Cardiac muscle cell (in vitro differentiated cells and primary cell): ENCODE measurements at places on chromosomes 16 and 17. TPM values are rescaled to one million over a fixed set of nuclear protein-coding genes. Genes with fewer than 3 reads are reported as not detected.

Gene TMEM106A
- 4.2 and 5.8 TPM in 2 replicates for total RNA-seq

- H3K27ac ChIP-seq: peak overlapping the region; percentile 16
- H3K4me1 ChIP-seq: no peaks in the 10 kb centered on the region
- no peaks in the 10 kb centered on the region for H3K27me3 ChIP-seq
- H3K36me3 ChIP-seq: no peaks in the 10 kb centered on the region
Measured at GRCh38 chr16:21083729-21084268, 66.8 kb downstream of the DNAH3 start.

DNA sequence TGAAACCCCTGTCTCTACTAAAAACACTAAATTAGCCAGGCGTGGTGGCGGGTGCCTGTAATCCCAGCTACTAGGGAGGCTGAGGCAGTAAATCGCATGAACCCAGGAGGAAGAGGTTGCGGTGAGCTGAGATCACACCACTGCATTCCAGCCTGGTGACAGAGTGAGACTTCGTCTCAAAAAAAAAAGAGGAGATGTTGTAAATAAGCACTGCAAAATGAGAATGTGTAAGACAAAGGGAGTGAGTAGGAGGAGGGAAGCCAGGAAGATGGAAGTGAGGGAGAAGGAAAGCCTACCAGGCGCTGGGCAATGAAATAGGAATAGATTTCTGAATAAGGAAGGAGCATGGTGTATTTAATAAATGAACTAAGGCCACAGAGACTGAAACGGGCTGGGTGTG lies 8.7 kb upstream of the PRPF8 start:
- DNase-seq: no peak
- no peak overlapping the region for H3K27ac ChIP-seq
- H3K4me1 ChIP-seq: no peaks in the 10 kb centered on the region
- no peak overlapping the region for H3K4me3 ChIP-seq
- no peaks in the 10 kb centered on the region for H3K27me3 ChIP-seq

DNA sequence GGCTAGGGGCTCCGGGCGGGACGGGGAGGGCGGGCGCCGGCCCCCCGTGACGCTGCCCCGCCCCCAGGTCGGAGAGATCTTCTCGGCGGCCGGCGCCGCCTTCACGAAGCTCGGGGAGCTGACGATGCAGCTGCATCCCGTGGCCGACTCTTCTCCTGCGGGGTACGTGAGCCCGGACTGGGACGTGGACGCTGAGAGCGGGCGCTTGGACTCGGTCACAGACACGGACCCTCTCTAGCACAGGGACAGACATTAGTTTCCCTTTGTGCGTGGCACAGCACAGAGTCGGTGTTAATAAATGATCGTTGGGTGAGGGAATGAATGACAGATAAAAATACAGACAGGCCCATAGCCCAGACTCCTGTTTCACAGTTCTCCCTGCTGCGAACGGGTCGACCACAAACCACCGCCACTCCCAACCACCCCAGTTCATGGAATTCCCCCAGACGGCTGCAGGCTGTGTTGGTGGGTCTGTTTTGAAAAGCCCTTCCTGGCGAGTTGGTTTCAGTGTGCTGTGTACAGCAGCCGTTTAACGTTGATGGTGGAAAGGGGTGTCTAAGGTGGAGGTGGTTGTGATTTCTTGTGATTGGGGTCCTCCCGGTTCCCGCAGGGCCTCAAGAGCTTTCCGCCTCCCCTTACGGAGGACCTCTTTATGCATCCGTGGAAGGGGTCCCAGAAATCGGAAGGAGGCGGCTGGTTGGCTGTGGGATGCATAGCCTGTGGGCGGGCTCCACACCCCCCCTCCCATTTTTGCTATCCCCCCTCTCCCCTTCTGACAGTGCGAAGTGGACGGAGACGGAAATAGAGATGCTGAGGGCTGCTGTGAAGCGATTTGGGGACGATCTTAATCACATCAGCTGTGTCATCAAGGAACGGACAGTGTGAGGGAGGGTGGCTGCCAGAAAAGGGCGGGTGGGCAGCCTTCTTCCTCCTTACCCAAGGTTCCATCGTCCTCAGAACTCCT lies 2.9 kb downstream of the RNASEK start:
- peak; percentile 66 for DNase-seq
- peaks cover 19% of the 10 kb centered on the region for H3K4me1 ChIP-seq
- no peaks in the 10 kb centered on the region for H3K36me3 ChIP-seq
- H3K27me3 ChIP-seq: no peaks in the 10 kb centered on the region
- H3K4me3 ChIP-seq: peak overlapping the region; percentile 82
- H3K27ac ChIP-seq: peak overlapping the region; percentile 99

- H3K27me3 ChIP-seq: no peaks in the 10 kb centered on the region
- no peak overlapping the region for H3K27ac ChIP-seq
- H3K36me3 ChIP-seq: no peaks in the 10 kb centered on the region
- H3K4me1 ChIP-seq: no peaks in the 10 kb centered on the region
- DNase-seq: no peak
Measured at GRCh38 chr16:25018972-25019617, 3.9 kb upstream of the ARHGAP17 start.

Gene NEUROD2
- not detected in 2 replicates for total RNA-seq

- H3K4me3 ChIP-seq: no peak overlapping the region
- H3K4me1 ChIP-seq: no peaks in the 10 kb centered on the region
- no peaks in the 10 kb centered on the region for H3K27me3 ChIP-seq
- DNase-seq: no peak
- H3K27ac ChIP-seq: no peak overlapping the region
Measured at GRCh38 chr16:28192806-28193529, 18.8 kb downstream of the XPO6 start.

DNA sequence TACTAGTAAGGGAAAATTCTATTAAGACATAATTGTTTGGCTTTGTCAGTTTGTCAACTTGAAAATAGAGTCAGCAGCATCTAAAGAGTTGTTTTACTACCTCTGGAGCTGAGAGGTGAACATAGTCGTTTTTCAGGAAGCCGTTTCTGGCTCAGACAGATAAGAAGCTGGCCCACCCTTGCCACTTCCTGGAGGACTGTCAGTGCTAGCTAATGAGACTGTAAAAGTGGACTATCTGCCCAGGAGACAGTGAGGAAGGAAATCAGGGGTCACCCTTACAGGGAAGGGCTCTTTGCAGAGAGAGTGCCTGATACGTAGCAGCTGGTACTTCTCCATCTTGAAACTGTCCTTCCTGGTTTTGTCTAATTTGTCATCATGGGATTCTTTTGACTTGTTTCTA lies 328.7 kb downstream of the WWOX start:
- H3K27me3 ChIP-seq: no peaks in the 10 kb centered on the region
- H3K4me1 ChIP-seq: no peaks in the 10 kb centered on the region
- no peak overlapping the region for H3K4me3 ChIP-seq
- DNase-seq: no peak

Gene FBXL16
- total RNA-seq: 0.12 and 0.74 TPM in 2 replicates

- DNase-seq: no peak
- H3K36me3 ChIP-seq: no peaks in the 10 kb centered on the region
- no peaks in the 10 kb centered on the region for H3K27me3 ChIP-seq
- no peak overlapping the region for H3K27ac ChIP-seq
- no peaks in the 10 kb centered on the region for H3K4me1 ChIP-seq
- H3K4me3 ChIP-seq: no peak overlapping the region
Measured at GRCh38 chr17:9414471-9414870, 161.1 kb downstream of the STX8 start.

- H3K4me1 ChIP-seq: peaks cover 20% of the 10 kb centered on the region
- no peak overlapping the region for H3K4me3 ChIP-seq
- H3K36me3 ChIP-seq: no peaks in the 10 kb centered on the region
Measured at GRCh38 chr17:37494401-37494831, 4.7 kb downstream of the DUSP14 start.

GRCh38 chr17:1074886-1075605 lies 78.1 kb downstream of the TIMM22 start:
- peak; percentile 84 for DNase-seq
- H3K36me3 ChIP-seq: peaks cover 1% of the 10 kb centered on the region
- peak overlapping the region; percentile 79 for H3K27ac ChIP-seq

Gene HID1
- 35.2 and 46.3 TPM in 2 replicates for total RNA-seq

GRCh38 chr17:39461926-39462569 lies 762 bp downstream of the CDK12 start:
- peak overlapping the region; percentile 88 for H3K4me3 ChIP-seq
- H3K36me3 ChIP-seq: no peaks in the 10 kb centered on the region
- peak overlapping the region; percentile 98 for H3K27ac ChIP-seq
- DNase-seq: peak; percentile 64
- peaks cover 23% of the 10 kb centered on the region for H3K4me1 ChIP-seq

Gene ABCC3
- not detected in 2 replicates for total RNA-seq
